Putamen (tissue), 1 donor: ENCODE measurements at places on chromosomes 1 and 21.
A peak's percentile ranks its signal among the peaks of the same experiment; 100 is the strongest.

- no peak for DNase-seq
Observed at GRCh38 chr1:92167151-92167550, 50.6 kb upstream of the C1orf146 start.

GRCh38 chr1:150612014-150612345, 17.4 kb downstream of the ENSA start:
- no peak for DNase-seq

- no peak for DNase-seq
Observed at GRCh38 chr1:193516755-193517388, 330.5 kb upstream of the B3GALT2 start.

DNA sequence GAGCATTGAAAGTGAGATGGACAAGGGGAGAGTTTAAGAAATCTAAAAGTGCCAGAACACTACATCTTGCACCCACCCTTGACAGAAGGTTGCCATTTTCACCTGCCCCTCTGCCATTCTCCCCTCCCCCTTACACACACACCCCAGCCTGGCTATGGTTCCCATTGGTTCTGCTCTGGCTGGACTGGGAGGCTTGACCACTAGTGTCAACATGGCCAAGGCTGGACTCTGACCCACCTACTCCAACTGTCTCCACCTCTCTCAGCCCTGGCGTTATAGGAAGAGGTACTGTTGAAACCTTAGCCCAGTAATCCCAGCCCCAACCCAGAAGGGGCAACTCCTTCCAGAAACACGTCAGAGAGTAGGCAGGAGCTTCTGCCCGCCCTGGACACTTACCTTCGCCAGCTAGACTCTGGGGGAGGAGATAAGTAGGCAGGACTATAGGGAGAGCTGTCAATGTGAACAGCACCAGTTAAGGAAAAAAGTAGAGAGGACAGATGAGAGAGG, 4.5 kb downstream of the CRTC2 start:
- no peak for DNase-seq

- no peak for DNase-seq
Observed at GRCh38 chr1:226601456-226601855, 52.9 kb downstream of the STUM start.

DNA sequence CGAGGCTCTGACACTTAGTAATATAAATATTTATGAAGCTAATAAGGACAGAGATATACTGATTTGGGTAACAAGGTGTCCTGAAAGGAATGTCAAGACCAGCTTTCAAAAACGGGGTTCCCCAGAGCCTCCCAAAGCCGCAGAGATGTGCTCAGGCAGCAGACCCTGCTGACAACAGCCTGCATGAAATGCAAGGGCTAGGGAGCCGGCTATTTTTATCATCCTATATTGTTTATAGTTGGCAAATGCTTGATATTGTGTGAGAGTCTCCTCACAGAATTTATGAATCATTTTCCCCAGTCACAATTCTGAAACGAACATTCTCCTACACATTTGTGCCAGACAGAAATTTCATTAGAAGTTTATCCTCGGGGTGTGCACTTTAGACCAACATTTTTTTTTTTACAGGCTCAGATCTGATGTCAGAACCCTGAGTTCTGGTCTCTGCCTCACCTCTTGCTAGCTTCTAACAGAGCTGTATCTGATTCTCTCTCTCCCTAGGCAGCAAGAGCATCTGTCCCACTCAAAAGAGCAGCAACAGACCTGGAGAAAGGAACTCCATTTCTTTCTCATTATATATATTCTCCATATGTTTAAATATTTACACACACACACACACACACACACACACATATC, 302.3 kb upstream of the PLD5 start:
- DNase-seq: no peak

DNA sequence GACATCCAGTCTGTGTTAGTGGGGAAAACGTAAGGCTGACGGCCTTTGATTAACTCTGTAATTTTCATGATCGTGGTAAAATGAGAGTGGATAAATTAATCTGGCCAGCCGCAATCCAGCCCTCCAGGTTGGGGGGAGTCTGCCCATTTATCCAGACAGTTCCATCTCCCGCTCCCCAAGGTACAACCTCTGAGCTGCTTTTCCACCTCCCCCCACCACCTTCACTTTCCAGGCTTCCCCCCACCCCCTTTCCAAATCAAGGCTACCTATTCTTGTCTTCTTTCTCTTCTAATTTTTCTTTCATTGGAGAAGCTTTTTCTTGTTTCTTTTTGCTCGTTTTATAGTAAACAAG, 6.0 kb downstream of the MIER1 start:
- DNase-seq: no peak

GRCh38 chr1:65939191-65939590, 146.5 kb downstream of the PDE4B start:
- DNase-seq: no peak

DNA sequence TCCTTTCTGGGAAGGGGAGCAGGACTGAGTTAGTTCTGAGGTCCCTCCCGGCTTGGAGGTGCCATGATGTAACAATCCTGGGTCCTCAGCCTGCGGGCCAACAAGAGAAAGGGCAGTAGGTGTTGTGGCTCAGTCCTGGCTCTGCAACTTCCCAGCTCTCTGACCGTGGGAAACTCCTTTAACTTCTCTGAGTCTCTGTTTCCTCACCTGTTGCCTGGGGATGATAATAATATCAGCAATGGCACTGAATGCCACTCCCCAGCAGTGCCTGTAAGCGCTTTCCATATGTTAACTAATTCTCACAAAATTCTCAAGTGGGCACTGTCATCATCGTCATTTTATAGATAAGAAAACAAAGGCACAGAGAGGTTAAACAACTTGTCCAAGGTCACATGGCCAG, 2.3 kb downstream of the PADI3 start:
- DNase-seq: no peak

DNA sequence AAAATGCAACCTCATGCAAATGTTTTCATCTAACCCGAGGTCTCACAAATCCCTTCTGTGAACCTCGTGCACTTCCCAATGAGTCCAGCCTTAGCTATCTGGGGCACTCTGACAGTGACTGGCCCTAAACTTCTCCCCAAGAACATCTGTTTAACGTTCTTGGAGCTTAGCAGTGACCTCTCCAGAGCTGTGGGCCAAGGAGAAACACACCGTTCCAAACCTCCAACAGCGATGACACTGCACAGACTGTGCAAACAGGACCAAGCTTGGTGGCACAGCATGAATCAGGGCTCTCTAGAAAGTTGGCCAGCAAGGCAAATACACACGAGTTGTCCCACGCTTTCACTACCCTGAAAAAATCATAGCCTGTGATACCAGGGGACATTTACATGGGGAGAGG, 15.8 kb downstream of the BEND5 start:
- no peak for DNase-seq

DNA sequence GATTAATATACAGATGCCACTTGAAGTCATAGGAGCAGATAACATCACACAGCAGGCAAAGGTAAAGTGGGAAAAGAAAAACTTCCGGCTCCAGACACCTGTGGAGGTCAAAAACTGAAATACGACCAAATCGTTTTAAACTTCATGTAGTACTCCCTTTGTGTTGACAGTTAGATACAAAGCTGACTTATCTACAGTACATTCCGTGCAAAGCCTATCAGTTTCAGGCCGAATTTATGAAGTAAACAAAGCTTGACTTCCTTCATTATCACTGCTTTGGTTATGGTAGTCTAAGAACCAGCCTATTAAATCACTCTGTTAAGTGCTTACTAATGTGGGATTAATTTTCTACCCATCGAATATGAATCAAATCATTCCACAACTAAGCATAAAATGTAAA, 156.3 kb downstream of the SMYD3 start:
- no peak for DNase-seq

DNA sequence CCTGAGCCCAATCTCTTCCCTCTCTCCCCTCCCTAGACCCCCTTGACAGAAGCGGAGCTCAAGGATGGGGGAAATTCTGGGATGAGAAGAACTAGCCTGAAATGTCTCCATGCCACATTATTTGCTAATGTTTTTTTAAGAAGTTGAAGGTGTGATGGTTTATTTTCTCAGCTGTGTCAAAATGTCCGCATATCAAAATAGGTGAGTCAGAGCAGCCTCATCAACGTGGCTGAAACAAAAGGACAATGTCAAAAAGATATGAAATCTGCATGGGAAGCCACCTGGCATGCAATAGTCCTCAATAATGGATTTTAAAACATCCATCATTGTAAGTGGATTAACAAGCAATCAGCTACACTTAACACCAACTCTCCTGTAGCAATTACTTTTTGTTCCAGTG, 101.4 kb downstream of the BEND5 start:
- DNase-seq: no peak

DNA sequence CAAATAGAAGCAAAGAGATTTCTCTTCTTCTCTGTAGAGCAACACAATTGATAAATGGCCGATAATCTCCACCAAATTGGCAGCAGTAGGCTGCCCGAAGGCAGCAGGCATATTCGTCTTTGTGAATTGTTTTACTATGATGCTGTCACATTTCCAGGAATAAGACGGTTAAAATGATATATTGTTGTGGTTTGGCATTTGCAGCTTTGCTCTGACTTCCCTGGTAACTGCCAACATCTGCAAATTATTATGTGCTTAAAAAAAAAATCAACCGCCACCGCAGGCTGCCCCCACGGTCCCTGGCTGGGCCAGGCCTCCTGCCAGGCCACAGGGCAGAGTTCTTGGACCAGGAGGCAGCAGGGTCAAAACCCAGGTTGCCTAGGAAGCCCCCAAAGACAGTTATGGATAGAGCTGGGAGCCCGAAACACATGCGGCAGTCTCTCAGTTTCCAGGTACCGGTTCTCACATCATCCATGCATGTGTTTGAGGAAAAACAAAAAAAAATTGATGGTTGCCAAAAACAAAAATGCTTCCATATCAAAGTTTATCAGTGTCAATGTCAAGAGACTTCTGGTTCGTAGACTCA, 179.3 kb downstream of the ETS2 start:
- no peak for DNase-seq

DNA sequence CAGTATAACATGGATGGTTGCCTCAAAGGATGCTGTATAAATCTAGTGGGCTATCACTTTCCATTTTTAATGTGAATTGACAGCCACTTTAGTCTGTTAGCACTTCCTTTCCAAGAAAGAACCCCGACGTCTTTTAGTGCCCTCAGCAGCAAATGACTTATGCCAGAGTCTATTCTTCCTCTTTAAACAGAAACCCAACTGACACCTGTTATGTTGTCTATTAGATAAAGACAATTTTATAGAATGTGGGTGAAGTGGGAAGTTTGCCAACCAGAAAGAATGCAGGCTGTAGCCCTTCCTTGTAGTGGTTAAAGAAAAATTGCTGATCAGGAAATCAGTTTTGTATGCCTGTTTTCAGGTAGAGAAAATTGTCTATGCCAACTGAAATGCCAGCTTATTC, 344.9 kb downstream of the ZNF326 start:
- DNase-seq: no peak

- DNase-seq: peak; percentile 85
Observed at GRCh38 chr1:75991497-75992114, 59.4 kb upstream of the ASB17 start.

- DNase-seq: no peak
Observed at GRCh38 chr1:228941666-228942065, 206.4 kb downstream of the RHOU start.

DNA sequence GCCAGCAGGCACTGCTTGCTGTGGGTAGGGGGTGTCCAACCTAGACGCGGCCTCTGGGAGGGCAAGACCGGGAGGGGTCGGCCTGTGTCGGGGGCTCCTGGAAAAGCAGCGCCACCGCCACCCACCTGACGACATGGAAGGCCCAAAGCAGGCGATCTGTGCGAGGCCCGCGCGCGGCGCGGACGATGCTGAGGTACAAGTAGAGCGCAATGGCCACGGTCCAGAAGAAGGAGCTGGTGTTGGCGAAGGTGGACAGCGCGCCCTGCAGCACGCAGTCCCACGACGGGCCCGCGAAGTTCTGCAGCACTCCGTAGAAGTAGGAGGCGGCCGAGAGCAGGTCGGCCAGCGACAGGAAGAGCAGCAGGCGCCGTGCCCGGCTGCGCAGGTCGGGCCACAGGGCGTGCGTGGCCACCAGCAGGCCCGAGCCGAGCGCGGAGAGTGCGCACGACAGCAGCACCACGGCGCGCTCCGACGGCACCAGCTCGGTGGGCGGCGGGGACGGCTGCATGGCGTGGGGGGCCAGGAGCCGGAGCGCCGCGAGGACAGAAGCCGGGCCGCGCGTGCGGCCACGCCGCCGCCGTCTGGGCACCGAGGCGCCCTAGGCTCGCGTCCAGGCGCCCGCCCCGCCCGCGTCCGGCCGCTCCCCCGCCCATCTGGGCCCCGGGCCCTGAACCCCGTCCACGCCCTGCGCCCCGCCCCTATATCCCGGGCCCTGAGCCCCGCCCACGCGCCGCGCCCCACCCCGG, at the start of gene GPR157:
GPR157 (minus strand) TSS at position 583 of the 746 bp plus-strand sequence; CDS start at position 508, 75 bp downstream.
- no peak for DNase-seq

DNA sequence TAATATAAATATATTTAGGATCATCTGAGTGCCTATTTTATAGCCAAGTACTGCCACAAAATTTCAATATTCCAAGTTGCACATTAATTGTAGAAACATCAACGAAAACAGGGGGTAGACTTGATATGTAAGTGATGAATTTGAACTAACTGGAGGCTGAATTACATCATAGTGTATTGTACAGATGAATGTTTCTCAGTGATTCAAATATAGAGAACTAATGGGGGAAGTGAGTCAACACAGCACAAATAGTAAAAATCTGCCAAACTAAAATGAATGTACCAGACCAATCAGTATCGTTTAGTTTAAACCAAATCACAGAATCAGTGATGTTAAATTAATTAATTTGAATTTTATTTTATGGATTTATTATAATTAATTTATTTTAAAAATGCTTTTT, 42.8 kb downstream of the RTCA start:
- no peak for DNase-seq

DNA sequence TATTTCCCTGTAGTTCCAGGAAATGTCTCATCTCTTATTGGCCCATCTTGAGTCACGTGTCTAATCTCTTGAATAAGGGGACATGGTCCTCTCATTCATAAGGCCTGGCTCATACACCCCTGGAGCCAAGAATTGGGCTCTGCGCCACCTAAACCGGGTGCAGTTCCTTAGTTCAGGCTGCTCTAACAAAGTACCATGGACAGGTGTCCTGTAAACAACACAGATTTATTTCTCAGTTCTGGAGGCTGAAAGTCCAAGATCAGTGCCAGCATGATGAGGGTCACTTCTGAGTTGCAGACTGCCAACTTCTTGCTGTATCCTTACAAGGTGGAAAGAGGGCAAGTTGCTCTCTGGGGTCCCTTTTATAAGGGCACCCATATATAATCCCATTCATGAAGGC, 60.2 kb upstream of the VAMP3 start:
- DNase-seq: no peak
